ENCODE measurements at places on chromosomes 2 and 18.

DNA sequence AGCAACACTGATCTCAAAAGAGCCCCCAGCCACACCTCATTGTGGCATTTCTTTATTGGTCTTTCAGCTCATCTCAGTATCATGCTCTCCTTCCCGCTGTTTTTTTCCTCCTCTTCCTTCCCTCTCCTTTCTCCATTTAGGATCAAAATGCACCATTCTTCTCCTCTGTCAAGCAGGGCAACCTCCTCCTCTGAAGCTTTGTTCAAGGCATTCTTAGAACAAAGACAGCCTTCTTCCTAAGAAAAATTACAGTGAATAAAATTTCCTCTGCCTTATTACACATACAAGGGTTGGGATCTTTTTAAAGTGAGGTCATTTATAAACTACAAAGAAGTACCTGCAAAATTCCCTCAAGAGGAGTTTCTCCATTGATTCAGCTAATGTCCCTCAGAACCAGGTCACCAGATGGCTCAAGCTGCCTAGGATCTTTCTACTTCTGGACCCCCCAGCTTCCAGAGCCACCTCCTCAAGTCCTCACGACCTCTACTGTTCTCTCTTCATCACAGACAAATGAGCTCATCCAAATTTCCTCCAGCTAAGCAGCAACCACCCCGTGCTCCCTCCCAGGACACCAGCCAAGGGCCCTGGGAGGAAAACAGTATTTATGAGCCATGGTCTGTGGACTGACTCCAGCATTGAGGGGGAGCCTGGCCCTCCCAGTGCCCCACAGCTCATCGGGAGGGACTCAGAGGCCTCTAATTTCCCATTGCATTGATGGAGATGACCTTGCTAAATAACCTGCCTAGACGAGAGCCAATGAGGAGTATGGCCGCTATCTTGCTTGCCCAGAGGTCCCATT, 18.0 kb downstream of the SFXN5 start:
- no peak for DNase-seq

GRCh38 chr2:190425221-190425866, 17.2 kb downstream of the MFSD6 start:
- no peak for DNase-seq

DNA sequence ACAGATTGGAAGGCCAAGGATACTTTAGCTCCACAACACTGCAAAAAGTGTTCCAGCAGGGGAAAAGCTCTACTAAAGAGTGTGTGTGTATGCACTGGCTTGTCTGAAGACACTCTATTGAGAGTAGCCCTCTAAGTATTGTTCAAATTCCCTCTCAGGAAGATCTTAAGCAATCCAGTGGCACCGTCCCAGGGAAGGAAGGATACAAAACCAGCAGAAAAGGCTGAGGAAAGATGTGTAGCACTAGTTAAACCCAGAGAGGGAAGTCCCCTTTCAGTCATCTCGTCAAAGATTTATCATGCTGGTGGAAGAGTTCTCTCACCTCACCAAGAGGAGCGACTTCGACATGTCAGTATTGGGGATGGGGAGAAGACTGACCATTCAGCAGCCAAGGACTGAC, 50.5 kb downstream of the DHRS9 start:
- DNase-seq: no peak

- DNase-seq: no peak
Observed at GRCh38 chr18:389658-390357, 110.7 kb downstream of the COLEC12 start.

DNA sequence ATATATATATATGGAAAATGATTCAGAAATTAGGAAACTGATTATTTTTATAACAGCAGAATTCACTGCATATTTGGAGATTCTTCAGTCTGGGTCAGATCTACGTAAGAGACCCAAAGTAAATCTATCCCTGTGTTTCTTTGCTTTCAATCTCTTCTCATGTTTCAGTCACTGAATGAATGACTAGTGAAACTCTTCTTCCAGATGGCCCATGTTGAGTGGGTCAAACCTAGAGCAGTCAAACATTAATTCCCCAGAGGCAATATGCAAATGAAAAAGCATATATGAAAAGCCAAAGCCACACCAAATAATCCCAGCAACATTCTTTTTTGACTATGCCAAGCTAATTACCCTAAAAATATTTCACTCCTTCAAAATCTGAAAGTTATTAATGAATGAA, 317.3 kb downstream of the RBM43 start:
- no peak for DNase-seq

DNA sequence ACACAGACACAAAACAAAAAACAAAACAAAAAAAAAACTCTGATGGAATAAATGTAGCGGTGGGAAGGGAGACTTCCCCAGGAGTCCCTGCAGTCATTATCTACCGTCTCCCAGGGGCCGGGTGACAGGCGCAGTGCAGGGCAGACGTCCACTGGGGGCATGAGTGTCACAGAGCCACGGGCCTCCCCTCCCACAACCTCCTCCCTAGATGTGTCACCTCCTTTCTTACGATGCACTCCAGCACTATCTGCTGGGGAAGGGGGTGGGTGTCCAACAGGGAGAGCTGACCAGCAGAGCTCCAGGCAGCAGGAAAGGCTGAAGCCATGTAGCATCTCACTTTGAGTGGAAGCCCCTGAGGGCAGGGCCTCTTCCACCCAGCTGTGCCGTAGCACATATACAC, 84.5 kb downstream of the LONRF2 start:
- DNase-seq: no peak

- no peak for DNase-seq
Observed at GRCh38 chr2:58137221-58137620, 90.6 kb downstream of the VRK2 start.

DNA sequence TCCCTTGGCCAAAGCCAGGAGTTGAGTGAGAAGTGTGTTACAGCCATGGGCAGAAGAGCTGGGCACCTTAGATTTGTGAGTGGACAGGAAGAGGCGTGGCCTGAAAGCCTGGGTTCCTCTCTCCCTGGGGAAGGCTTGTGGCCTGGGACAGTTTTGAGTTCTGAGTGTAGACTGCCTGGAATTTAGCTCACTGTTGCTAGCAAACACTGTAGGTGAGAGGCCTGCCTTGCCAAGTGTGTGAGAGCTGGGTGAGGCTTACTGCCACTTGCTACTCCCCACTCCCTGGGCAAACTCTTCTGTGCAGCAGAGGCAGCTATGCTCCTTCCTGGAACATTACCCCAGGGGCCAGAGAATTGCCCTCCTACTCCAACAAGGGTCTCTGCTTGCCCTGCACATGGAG, 150.0 kb upstream of the GALNT5 start:
- DNase-seq: no peak

- no peak for DNase-seq
Observed at GRCh38 chr2:239197146-239197545, 203.7 kb downstream of the HDAC4 start.

GRCh38 chr2:233982421-233983121, 65.4 kb downstream of the TRPM8 start:
- no peak for DNase-seq

- DNase-seq: no peak
Observed at GRCh38 chr2:144858211-144858610, 338.3 kb upstream of the ZEB2 start.

GRCh38 chr18:46577546-46577945, 79.5 kb downstream of the LOXHD1 start:
- no peak for DNase-seq

DNA sequence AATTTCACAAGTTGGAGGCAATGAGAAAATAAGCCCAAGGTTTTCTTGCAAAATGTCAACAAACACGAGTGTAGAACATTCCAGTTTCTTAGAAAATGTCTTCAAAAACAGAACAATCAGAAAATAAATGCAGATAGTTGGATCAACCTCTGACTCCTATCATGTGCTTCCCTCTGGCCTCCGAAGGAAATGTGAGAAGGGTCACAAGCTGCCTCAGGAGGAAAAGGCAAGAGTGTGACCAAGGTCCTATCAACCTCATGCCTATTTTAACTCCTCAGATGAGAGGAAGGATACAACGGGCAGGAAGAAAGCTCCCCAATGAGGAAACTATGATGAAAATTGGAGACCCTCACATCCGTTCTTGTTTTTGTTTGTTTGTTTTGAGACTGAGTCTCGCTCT, 7.9 kb downstream of the SCYGR5 start:
- no peak for DNase-seq

DNA sequence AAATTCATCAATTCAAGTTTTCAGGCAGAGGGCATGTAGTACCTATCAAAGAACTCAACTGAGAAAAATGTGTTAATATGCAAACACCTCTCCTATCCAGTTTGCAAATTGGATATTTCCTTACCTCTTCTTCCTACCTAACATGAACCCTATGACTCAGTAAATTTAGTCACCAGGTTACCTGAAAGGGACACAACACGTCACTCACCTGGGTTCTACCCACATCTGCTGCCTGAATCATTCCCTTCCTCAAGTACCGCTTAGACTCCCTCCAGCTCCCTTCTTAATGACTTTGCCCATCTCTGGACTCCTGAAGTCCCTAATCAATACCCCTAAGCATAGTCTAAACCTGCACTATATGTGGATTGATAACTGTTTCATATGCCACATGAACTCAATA, 10.4 kb downstream of the ANKRD44 start:
- no peak for DNase-seq

- no peak for DNase-seq
Observed at GRCh38 chr2:36511858-36512603, 85.9 kb downstream of the FEZ2 start.

GRCh38 chr18:5106730-5107129, 90.3 kb downstream of the AKAIN1 start:
- no peak for DNase-seq

DNA sequence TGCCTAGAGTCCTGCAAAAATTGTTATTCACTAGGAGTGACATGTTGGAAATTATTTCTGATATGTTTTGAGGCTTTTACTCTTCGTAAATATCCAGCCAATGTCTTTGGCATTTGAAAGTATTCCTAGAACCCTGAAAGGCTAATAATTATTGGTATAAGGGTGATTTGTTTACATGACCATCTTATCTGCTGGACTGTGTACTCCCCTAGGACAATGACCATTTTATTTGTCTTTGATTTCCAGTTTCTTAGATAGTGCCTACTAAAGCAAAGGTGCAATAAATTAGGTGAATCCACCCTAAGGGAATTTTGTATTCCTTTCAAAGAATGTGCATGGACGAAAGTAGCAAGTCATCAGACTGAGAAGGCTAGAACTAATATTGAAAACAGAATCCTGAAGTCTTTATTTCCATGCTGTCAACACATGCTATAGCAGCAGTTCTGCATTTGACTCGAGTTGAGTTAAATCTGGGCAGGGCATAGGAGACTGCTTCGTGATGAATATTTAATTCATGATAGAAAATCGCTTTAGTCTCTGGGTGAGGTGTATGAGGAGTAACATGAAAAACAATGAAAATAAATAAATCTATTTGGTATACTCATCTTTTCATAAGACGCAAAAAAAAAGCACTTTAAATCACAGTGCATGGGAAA, 235.7 kb downstream of the GPD2 start:
- no peak for DNase-seq

- DNase-seq: no peak
Observed at GRCh38 chr2:222919841-222920526, 59.1 kb downstream of the ACSL3 start.

DNA sequence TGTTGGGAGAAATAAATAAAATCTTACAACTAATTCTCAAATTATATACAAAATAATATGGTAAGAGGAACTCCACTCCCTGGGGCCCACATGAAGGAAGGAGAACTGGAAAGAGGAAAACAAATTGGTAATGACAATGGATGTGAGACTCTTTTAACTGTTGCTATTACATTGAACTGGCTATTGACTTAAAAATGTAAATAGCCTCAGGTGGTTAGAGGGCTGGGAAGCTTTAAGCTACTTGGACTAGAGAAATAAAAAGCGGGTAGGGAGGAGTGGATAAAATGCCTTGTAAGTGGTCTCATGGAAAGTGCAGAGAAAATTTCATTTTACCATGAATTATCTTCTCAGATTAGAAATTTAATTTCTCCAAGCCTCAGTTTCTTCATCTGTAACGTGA, 64.1 kb downstream of the KCNJ3 start:
- DNase-seq: no peak

- no peak for DNase-seq
Observed at GRCh38 chr2:47089083-47089464, 66.0 kb downstream of the STPG4 start.

GRCh38 chr18:46833899-46834298, 77.0 kb upstream of the ST8SIA5 start:
- no peak for DNase-seq

DNA sequence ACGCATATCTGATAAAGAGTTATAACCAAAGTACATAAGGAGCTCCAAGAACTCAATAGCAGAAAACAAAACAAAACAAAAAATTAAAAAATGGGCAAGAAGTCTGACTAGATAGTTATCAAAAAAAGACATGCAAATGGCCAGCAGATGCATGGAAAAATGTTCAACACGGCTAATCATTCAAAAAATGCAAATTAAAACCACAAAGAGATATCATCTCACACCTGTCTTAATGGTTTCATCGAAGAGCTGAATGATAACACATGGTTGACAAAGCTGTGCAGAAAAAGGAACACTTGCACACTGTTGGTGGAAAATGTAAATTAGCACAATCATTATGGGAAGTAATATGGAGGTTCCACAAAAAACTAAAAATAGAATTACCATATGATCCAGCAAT, 751.3 kb upstream of the POU3F3 start:
- no peak for DNase-seq

- no peak for DNase-seq
Observed at GRCh38 chr2:229474125-229474524, 203.0 kb upstream of the PID1 start.

DNA sequence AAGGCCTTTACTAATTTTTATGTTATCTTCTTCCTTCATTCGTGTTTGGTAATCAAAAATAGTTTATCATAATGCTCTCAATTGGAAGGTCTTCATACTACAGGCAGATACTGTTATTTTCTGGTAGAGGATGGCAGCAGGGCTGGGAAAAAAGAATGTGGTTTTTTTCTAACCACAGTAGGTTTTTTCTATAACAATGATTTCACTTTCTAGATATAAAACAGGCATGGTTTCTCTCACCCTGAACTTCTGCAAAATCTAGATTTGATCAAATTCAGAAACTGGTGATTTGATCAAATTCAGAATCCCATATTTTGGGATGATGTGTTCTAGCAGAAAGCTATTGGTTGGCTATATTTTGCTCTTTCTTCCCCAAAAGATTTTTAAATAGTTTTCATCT, 27.6 kb downstream of the BCL11A start:
- DNase-seq: no peak

DNA sequence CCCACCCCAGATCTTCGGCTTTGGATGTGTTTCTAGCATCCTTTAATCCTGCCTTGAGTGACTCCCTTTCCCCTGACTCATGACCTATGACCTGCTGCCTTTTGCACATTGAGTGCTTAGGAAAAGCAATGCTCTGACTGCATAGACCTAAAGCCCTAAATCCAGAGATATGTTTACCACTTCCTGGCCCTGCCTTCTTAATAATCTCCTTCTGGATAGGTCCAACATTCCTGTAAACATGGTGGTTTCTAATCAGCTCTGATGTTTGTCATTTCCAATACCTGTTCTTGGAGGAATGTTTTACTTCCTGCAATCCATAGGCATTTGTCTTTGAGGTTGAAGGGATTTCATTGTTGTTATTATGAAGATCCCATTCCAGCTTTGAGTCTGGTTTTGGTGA, 2.3 kb downstream of the SLC3A1 start:
- no peak for DNase-seq

DNA sequence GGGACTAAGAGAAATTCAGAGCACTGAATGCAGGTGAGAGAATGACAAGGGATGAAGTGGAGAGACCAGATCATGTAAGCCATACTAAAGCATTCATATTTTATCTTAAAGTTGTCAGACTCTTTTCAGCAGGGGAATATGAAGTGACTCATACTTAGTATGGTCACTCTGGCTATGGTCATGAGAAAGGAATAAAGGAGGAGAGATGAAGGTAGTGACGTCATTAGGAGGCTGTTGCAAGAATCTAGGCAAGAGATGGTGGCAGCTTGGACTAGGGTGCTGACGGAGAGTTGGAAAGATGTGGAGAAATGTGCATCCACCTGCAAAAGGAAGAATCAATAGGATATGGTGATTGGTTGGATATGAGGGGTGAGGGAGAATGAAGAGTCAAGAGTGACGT, 203.2 kb upstream of the ACVR2A start:
- no peak for DNase-seq

Data from stimulated activated CD4-positive, alpha-beta T cell treated with anti-CD3 and anti-CD28 coated beads, Interleukin-1b, Interleukin-23, amount 100 ng/mL, for 24 hours (primary cell).